Coronary artery (tissue), 2 donors: ENCODE measurements at places on chromosomes 5 and 9.

GRCh38 chr5:17665836-17666235 lies 31.6 kb downstream of the TAF11L14 start:
- no peak for DNase-seq

- no peak for DNase-seq
Observed at GRCh38 chr5:109078448-109078847, 330.8 kb downstream of the FER start.

GRCh38 chr5:67160985-67161384 lies 35.6 kb downstream of the CD180 start:
- no peak for DNase-seq

DNA sequence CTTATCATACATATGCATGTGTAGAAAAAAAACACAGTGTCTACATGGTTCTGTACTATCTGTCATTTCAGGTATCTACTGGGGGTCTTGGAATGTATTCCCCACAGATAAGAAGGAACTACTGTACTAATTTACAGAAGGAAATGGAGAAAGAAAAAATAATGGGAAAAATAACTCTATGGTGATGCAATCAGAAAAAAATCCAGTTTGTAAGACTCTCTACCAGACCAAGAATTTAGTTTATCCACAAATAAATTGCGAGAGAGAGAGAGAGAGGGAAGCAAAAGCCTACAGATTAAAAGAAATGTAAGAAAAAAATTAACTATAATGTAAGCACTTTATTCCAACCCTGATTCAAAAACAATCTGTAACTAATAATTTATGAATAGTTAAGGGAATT lies 708.6 kb upstream of the ZNF608 start:
- DNase-seq, result no peak

DNA sequence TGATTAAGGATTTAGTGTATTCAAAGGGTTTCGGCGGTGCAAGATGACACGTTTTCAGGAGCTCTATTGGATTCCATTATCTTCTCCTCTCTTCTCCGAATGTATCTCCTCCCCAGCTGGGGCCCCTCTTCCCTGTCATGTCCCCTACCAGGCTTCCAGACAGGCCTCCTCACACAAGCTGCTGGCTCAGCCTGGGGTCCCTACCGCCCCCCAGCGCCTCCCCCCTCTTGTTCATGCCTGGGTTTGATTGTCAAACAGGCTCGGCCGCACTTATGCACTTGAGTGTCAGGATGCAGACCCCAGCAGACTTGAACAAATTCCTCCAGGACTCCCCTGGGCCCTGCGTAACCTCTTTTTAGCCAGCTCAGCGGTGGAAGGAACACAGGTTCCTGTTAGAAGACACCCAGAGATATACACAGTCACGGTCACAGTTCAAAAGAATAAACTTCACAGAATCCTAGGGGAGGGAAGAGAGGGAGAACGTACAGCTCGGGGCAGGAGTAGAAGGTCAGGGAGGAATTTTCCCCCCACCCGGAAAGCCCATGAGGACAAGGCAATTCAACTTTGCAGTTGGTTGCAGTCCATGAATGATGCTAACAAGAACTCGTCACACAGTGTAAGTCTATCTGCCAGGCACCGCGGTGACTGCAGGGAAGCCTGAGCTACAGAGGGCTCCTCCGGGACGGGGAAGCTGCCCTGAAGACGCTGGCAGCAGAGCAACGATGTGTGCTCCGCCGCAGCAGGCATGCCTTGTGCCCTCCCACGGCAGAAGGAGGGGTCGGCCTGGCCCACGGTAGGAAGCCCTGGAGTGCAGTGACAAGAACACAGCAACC lies 560.0 kb downstream of the BNC2 start:
- DNase-seq, result peak; percentile 72

DNA sequence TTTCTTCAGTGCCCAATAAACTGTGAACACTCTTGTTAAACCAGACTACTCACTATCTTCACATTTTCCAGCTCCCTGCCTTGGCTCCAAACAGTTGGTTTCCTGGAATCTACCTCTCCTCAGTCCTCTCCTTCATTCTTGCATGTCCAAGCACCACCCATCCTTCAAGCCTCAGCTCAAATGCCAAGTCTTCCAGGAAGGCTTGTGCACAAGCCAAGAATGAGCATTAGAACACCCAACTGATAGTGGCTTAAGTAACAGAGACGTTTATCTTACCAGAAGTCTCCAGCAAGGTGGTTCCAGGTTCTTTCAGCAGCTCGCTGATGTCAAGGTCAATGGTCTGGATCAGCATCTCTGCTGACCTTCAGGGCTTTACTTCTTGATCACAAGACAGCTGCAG lies 60.1 kb downstream of the PTPDC1 start:
- DNase-seq, result no peak

DNA sequence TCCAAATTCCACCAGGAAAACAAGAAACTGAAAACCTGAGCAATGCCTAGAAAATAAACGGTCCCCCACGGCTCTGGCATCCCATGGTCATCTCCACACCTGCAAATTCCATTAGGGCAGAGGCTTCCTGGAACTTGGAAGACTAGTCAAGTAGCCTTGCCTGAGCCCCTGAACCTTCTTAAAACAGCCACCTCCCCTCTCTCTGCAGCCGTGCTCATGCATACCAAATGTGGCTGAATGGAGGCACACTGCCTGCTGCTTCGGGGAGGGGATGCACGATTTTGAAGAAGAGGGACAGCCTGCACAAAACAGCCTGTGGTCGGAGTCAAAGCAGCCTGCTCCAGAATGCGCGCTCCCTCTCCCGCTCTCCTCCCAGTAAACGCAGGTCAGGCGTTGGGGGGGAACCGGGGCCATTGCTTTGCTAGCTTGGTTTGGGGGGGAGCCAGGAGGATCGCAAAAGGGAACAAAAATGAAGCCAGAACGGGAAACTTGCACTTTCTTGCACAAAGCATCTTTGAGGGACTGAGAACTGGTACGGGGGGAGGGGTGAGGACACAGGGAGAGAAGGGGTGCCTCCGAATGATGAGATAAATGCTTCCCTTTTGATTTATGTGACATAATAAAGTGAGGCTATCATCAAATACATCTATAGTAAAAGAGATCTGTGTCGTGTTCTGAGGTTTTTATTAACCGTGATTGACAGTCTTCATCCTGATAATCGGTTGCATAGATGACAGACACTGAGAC lies at the start of gene TRPM3:
TSS of gene TRPM3 (minus strand) at position 347 of the 747 bp plus-strand sequence. CDS start at position 80, 267 bp downstream.
- DNase-seq, result no peak

- DNase-seq, result no peak
Observed at GRCh38 chr9:89961616-89962341, 357.0 kb downstream of the GADD45G start.

DNA sequence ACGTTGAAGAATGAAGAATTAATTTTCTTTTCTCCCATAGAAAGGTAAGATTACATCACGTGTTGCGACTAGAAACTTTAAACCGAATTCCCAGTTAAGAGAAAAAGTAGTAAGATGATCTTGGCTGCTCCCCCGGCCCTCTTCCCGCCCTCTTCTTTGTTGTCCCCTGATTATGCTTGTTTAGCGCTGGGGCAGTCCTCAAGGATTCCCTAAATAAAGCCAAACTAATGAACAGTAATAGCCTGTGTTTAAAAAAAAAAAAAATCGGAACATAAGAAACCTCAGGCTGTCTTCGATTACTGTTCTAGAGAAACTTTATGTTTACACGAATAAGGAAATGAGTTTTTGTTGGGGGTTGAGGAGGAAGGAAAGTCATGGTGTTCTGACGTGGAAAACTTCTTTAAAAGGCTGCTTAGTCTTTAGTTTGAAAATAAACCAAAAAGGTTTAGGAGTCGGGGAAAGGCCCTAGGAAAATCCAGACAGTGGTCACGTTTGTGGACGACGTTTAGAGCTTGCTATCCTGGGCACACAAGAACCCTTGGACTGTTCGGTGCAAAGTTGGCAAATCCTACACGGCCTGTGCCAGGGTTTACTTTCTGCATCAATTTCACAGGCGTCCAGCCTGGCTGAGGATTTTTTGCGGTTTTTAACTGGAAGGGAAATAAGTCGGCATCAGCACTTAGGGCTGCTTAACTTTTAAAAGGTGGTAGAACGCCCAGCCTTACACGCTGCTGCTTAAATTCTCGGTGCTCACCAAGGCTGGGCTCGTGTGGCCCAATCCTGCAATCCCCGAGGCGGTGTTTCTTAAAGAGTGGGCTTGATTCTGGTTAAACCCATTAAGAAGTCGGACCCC lies 1.1 kb upstream of the MAT2B start:
- DNase-seq, result no peak
